ENCODE measurements at places on chromosomes 4 and X. TPM values are rescaled to one million over a fixed set of nuclear protein-coding genes. Genes with fewer than 3 reads are reported as not detected.

GRCh38 chrX:45186643-45187026, 14.0 kb downstream of the DIPK2B start:
- H3K27me3 ChIP-seq = no peaks in the 10 kb centered on the region
- no peak overlapping the region for H3K4me3 ChIP-seq
- H3K4me1 ChIP-seq = no peaks in the 10 kb centered on the region
- ATAC-seq = no peak
- no peaks in the 10 kb centered on the region for H3K36me3 ChIP-seq

Gene USP46
- total RNA-seq = 9.5 TPM

Gene ADH1B
- total RNA-seq = 406 TPM

Gene AKAP4
- not detected for total RNA-seq

GRCh38 chrX:7318241-7318640, 170.3 kb upstream of the PUDP start:
- H3K27me3 ChIP-seq = no peaks in the 10 kb centered on the region
- H3K4me1 ChIP-seq = no peaks in the 10 kb centered on the region
- no peak overlapping the region for H3K27ac ChIP-seq
- no peaks in the 10 kb centered on the region for H3K36me3 ChIP-seq

Gene PACRGL
- total RNA-seq = 29.9 TPM

GRCh38 chrX:18031726-18032375, 170.8 kb upstream of the RAI2 start:
- H3K27ac ChIP-seq = no peak overlapping the region
- H3K4me1 ChIP-seq = no peaks in the 10 kb centered on the region
- no peaks in the 10 kb centered on the region for H3K36me3 ChIP-seq

- H3K4me3 ChIP-seq = no peak overlapping the region
- no peak for ATAC-seq
- H3K36me3 ChIP-seq = no peaks in the 10 kb centered on the region
- H3K27ac ChIP-seq = no peak overlapping the region
- no peaks in the 10 kb centered on the region for H3K4me1 ChIP-seq
- H3K27me3 ChIP-seq = no peaks in the 10 kb centered on the region
Measured at GRCh38 chrX:38183596-38183995, 37.1 kb downstream of the SRPX start.

Gene SLC25A5
- total RNA-seq = 302 TPM

GRCh38 chr4:5465529-5465928, 242.8 kb downstream of the EVC2 start:
- H3K27me3 ChIP-seq = no peaks in the 10 kb centered on the region
- H3K4me1 ChIP-seq = no peaks in the 10 kb centered on the region
- no peak overlapping the region for H3K27ac ChIP-seq
- H3K36me3 ChIP-seq = no peaks in the 10 kb centered on the region

Gene PHOX2B
- 0.67 TPM for total RNA-seq

- H3K27me3 ChIP-seq = no peaks in the 10 kb centered on the region
- H3K36me3 ChIP-seq = no peaks in the 10 kb centered on the region
Measured at GRCh38 chrX:72057849-72058248, 73.9 kb downstream of the RTL5 start.

DNA sequence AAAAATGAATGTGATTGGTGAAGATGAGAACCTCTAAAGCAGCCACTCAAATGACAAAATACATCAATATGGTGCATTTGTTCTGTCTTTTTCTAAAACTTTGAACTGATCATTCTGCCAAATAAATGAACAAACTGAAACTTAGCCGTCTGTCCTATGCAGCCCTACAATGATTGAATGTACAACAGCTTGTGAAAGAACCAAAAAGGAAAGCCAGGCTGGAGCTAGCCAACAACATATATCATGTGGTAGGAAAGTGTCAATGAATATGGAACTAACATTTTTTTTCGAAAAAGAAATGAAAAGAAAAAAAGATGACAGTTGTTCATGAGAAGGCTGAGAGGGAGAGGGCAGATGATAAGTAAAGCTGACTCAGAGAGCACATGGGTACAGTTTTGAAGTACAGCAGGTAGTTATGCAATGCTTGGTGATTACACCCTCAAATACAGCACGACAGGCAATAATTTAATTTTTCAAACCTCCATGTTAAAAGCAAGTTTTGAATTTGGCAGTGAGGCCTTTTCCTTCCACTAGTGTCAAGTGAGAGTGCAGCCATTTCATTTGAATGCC, 21.2 kb upstream of the SLC7A11 start:
- no peak for ATAC-seq
- no peaks in the 10 kb centered on the region for H3K27me3 ChIP-seq
- no peak overlapping the region for H3K27ac ChIP-seq
- H3K4me3 ChIP-seq = no peak overlapping the region

DNA sequence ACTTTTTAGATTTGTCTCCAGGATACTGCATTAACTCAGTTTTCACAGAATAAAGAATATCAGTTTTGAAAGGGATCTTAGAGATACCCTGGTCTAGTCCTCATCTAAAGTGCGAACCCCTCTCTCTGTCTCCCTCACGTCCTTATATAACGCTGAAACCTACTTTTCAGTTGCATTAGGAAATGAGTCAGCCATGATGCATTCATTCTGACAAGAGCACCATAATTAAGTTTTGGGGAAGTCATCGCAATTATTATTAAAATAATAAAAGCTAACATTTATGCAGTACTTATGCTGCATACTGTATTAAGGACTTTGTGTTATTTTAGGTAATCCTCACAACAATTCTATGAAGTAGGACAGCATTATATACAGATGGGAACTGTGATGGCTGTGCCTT, 116.1 kb downstream of the REELD1 start:
- no peaks in the 10 kb centered on the region for H3K36me3 ChIP-seq
- H3K27me3 ChIP-seq = no peaks in the 10 kb centered on the region
- no peak for ATAC-seq
- no peaks in the 10 kb centered on the region for H3K4me1 ChIP-seq
- no peak overlapping the region for H3K27ac ChIP-seq
- H3K4me3 ChIP-seq = no peak overlapping the region

Gene PPP4R3C
- not detected for total RNA-seq

Gene MTMR8
- 3.4 TPM for total RNA-seq

DNA sequence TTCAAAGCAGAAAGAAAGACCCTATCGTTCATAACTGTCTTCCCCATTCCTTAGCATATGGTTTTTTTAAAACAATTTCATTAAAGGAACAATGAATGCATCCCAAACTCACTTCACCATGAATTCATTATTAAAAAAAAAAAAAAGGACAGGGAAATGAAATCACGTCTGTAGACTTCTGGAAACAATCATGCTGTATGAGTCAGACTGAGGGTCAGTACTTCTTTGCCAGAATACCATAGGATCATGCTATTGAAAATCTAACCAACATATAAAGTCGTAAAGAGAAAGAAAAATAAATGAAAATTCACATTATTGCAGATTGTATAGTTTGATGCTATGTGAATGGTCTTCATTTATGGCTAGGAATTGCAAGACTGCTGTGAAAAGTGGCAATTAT, 144.4 kb downstream of the PCDH18 start:
- no peaks in the 10 kb centered on the region for H3K27me3 ChIP-seq
- H3K27ac ChIP-seq = no peak overlapping the region
- no peaks in the 10 kb centered on the region for H3K36me3 ChIP-seq
- no peak for ATAC-seq

- H3K4me3 ChIP-seq = no peak overlapping the region
- no peaks in the 10 kb centered on the region for H3K36me3 ChIP-seq
- no peaks in the 10 kb centered on the region for H3K27me3 ChIP-seq
Measured at GRCh38 chr4:138500869-138501268, 258.7 kb upstream of the SLC7A11 start.

DNA sequence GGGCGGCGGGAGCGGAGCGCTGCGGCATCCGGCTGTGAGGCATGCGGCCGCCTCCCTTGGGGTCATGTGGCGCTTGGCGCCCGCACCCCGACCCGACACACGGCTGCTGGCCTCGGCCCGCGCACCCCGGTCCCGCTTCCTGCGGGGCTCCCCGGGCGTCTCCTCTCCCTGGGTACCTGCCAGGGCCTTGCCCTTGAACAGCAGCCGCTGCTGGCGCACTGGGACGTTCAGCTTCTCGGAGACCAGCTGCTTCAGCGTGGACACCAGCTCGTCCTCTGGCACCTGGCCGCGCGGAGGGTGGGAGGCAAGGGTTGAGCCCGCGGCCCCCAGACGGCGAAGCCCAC, 391 bp downstream of the UBL4A start:
- no peak for ATAC-seq
- no peaks in the 10 kb centered on the region for H3K27me3 ChIP-seq
- peak overlapping the region; percentile 90 for H3K27ac ChIP-seq
- peak overlapping the region; percentile 73 for H3K4me3 ChIP-seq
- H3K36me3 ChIP-seq = no peaks in the 10 kb centered on the region

DNA sequence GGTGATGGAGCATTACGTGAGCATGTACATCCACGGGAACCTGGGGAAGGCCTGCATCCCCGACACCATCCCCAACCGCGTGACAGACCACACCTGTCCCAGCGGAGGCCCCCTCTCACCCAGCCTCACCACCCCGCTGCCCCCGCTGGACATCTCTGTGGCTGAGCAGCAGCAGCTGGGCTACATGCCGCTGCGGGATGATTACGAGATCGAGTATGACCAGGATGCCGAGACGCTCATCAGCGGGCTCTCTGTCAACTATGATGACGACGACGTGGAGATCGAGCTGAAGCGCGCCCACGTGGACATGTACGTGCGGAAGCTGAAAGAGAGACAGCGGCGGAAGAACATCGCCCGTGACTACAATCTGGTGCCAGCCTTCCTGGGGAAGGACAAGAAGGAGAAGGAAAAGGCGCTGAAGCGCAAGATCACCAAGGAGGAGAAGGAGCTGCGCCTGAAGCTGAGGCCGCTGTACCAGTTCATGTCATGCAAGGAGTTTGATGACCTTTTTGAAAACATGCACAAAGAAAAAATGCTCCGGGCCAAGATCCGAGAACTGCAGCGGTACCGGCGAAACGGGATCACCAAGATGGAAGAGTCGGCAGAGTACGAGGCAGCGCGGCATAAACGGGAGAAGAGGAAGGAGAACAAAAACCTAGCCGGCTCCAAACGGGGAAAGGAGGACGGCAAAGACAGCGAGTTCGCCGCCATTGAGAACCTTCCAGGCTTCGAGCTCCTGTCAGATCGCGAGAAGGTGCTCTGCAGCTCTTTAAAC, 11.1 kb downstream of the TADA2B start:
- no peaks in the 10 kb centered on the region for H3K36me3 ChIP-seq
- no peak overlapping the region for H3K4me3 ChIP-seq
- no peak for ATAC-seq
- no peaks in the 10 kb centered on the region for H3K27me3 ChIP-seq

DNA sequence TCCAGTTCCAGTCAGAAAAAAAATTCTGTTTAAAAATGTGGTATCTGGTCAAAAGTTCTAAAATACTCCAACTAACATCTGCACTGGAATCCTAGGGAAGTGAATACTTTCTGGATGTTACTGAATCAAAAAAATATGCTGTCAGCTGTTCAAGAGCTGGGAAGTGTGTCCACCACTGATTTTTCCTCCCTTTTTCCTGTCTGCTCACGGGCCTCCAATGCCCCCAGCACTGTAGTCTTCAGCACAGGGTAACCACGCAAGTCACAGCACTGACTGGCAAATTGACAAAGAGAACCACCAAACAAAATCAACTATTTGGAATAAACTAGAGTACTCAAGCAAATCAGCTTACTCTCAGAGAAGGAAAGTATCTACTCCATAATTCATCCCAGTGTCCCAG, 9.9 kb downstream of the VEGFC start:
- H3K4me1 ChIP-seq = peaks cover 2% of the 10 kb centered on the region
- no peak overlapping the region for H3K4me3 ChIP-seq
- H3K36me3 ChIP-seq = no peaks in the 10 kb centered on the region

- no peaks in the 10 kb centered on the region for H3K4me1 ChIP-seq
- no peak overlapping the region for H3K27ac ChIP-seq
- no peak overlapping the region for H3K4me3 ChIP-seq
- H3K36me3 ChIP-seq = no peaks in the 10 kb centered on the region
Measured at GRCh38 chrX:104084534-104085277, 8.7 kb upstream of the TMSB15C start.

GRCh38 chrX:132592880-132593279, 104.0 kb upstream of the MBNL3 start:
- H3K4me1 ChIP-seq = no peaks in the 10 kb centered on the region
- H3K27ac ChIP-seq = no peak overlapping the region
- no peaks in the 10 kb centered on the region for H3K27me3 ChIP-seq
- H3K36me3 ChIP-seq = no peaks in the 10 kb centered on the region

Gene ZNF711
- total RNA-seq = 0.96 TPM

DNA sequence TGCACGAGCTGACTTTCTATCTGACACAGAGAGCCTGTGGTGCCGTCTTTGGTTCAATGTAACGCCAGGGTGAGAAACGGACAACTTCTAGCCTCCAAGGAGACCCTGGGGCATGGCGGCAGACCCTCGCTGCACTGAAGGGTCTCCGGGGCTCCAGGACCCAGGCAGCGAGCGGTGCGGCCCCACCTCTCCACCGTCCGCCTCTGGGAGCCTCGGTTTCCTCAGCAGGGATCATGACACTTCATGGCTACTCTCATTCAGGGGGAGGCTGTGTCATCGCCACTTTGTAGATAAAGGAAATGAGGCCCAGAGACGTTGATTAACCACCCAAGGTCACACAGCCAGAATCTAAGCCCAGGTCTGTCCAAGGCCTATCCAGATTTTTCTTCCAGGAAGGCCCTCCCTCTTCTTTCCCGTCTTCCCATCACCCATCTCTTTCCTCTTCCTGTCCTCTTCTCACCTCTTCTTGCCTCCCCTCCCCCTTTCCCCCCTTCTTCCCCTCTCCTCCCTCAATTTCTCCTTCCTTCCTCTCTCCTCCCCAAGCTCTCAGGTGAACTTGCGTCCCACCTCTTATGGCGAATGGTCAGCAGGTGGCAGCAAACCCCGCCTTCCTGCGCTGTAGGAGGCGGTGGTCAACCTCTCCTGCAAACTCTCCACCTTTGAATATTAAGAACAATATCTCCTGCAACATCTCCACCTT, 69.3 kb upstream of the HMX1 start:
- H3K27me3 ChIP-seq = peaks cover 40% of the 10 kb centered on the region
- no peak overlapping the region for H3K4me3 ChIP-seq
- H3K4me1 ChIP-seq = no peaks in the 10 kb centered on the region
- no peaks in the 10 kb centered on the region for H3K36me3 ChIP-seq
- ATAC-seq = no peak

GRCh38 chr4:83862471-83862870, 326.6 kb downstream of the GPAT3 start:
- ATAC-seq = no peak
- no peaks in the 10 kb centered on the region for H3K4me1 ChIP-seq
- no peak overlapping the region for H3K27ac ChIP-seq
